ENCODE measurements at places on chromosomes 1 and 21.
A peak's percentile ranks its signal among the peaks of the same experiment; 100 is the strongest.

DNA sequence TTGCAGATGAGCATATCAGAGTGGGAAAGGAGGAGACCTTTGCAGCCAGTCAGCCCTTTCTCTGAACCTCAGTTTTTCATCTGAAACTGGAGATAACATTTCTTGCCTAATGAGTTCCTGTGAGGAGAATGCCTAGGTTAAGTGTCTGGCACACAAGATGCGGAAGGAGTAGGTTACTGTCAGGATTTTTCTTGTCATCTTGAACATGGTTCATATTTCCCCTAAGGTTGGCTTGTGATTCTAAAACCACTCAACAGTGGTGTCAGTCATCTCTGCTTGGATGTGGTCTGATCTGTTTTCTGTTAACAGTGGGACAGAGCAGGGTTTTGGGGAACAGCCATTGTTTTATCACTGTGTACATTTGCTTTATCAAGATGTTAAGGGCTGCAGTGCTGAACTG, 70.6 kb downstream of the TGFB2 start:
- no peak for DNase-seq

DNA sequence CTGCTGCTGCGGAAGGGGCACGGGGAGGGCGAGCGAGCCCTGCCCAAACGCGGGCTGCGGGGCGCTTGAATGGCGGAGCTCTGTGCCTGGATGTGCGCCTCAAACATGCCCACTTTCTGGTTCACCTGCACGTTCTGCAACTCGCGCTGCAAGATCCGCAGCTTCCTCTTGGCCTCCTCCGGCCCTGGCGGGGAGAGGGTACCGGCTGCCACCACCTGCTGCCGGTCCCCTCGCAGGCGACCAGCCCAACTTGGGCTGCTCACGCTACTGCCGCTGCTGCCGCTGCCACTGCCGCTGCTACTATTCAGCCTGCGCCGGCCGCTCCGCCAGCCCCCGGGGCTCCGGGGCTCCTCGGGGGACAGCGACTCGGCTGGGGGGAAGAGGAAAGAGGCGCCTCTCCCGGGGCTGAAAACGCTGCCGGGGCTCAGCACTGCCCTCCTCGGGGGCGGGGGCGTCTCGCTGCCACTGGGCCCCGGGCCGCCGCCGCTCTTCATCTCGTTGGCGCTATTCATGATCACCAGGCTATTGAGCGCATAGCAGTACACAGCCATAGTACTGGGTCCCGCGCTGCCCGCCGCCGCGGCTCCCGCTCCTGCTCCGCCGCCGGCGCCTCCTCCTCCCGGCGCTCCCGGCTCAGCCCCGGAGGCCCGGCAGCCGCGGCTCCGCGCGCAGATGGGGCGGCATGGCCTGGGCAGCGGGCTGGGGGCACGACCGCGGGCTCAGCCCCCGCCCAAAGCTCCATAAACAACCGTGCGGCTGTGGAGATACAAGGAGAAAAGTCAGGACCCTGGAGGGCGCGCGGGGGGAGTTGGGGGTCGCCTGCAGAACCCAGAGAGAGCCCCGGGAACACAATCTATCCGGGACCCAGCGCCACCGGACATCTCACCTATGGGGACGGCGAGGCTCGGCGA, 1.9 kb downstream of the ITPKB start:
- peak; percentile 66 for DNase-seq

- no peak for DNase-seq
These were observed 825 bp upstream of the DPH5 start for GRCh38 chr1:101026430-101026788.

GRCh38 chr1:55400508-55400907, 185.3 kb upstream of the USP24 start:
- no peak for DNase-seq

DNA sequence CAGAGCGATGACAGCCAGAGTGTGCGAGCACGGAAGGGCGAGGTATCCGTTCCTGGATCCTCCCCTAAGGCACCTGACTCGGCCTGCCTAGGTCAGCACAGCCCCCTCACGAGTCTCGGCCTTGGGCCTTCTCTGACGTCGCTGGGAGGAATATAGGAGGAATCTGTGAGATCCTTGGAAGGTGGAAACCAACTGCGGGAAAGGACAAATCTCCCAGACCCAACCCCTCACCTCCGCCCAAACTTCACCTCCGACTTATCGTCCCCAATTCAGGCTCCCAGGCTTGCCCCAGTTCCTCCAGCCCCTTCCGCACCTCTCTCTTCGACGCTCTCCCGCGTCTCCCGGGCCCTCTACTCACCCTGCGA, 494 bp downstream of the APH1A start:
- peak; percentile 46 for DNase-seq

DNA sequence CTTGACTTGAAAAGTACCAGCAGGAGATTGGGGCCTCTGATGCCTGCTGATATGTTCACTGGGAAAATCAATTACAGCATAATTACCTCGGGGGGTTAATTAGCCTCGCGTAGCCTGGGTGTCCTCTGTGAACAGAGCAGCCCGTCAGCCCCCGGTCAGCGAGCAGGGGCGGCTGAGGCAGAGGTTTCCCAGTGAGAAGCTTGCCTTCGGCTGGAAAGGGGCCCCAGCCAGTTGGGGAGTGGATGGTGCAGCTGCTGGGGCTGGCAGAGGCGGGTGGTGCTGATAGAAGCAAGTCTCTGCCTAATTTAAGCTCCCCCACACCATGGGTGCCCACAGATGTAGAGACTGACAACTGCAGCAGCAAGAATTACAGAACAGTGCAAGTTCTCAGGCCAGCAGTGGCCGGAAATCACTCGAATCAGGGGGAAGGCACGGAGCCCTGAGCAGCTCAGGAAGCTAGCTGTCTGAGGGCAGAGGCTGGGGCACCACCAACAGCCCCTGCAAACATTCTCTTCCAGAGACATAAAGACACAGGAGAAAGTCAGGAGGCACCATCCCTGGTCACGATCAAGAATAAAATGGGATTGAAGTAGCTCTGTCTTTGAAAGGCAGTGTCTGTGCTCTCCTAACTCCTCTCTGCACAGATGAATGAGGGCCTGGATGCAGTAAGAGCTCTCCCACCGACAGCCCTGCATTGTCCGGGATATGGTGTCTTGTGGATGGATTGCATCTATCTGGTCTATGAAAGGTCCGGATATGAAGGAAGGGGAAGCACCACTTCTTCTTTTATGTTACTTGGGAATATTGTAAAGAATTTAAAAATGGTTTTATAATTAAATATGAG, 166.5 kb upstream of the CD34 start:
- no peak for DNase-seq

GRCh38 chr1:156492013-156492590, 8.5 kb downstream of the MEF2D start:
- DNase-seq, result no peak

- no peak for DNase-seq
These were observed 49.2 kb downstream of the ALG14 start for GRCh38 chr1:95023399-95024043.

GRCh38 chr1:9630331-9631111, 21.0 kb upstream of the PIK3CD start:
- peak; percentile 5 for DNase-seq

DNA sequence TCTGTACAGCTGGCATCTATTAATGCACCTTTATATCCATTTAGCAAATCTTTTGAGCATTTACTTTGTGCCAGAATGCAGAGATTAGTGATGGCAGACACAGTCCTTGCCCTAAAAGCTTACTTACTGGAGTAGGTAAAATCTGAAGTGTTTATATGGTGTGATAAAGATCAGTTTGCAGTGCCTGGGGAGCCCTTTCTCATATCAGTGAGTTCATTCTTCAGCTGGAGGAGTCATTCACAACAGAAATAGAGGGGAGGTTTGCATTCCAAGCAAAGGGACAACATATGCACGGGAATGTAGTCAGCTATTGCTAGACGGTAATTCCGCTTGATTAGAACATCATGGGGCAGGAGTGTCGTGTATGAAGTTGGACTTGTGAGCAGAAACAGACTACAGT, 8.4 kb downstream of the SLC35F3 start:
- DNase-seq, result no peak

- no peak for DNase-seq
These were observed 16.0 kb downstream of the ELOA start for GRCh38 chr1:23759277-23759676.

GRCh38 chr21:19141511-19141910, 737.9 kb upstream of the TMPRSS15 start:
- no peak for DNase-seq

DNA sequence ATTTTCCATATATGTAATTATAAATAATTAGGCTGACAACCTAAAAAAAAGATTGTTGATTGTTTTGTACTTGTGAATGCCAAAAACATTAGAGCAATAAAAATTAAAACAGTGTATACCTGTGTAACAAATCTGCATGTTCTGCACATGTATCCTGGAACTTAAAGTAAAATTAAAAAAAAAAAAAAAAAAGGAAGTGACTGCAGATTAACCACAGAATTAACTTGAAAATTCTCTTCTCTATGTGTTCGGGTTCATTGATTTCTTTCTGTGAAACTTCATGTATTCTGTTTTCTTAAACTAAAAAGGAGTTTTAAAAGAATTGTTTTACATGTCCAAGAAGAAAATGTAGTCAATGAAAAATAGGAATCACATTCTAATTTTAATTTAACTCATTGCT, 95.7 kb downstream of the FASLG start:
- no peak for DNase-seq

DNA sequence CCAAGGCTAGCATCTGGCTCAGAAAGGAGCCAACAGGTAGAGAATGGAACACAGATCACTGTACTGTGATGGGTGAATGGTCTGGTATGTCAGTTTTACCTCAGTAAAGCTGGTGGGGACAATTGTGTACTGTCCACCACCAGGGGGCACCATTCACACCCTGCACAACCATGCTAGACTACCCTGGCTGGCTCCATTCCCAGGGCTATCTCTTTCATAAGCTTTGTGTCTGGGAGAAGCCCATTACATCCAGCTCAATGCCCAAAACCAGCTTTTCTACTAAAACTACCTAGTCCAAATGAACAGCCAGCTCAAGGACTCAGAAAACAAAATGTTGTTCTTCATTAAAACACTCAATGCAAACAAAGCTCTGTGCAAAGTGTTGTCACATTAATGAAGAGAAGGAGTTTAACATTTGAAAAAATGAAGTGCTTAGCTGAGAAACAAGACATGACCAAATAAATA, 62.0 kb upstream of the RASAL2 start:
- no peak for DNase-seq

GRCh38 chr1:245956225-245956624, 550.9 kb downstream of the SMYD3 start:
- DNase-seq, result peak; percentile 12

DNA sequence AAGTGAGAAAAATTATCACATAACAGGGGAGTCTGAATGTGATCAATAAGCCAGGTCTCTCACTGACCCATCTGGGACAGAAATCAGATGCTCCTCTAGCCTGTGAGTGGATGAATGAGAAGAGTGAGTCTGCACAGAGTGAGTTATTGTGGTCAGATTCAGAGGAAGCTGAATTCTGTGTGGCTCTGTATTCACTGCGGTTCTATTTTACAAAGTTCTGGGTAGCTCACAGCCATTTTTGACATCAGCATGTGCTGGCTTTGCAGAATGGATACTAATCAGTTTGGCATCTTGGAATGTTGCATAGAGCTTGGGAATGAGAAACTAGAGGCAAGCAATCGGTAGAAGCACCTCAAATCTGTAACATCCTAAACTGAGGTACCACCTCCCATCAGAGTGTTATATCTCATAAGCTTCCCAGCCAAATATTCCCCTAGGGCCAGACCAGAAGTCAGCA, 3.8 kb downstream of the COLGALT2 start:
- DNase-seq, result no peak

GRCh38 chr1:31064111-31064717, 1.3 kb downstream of the PUM1 start:
- no peak for DNase-seq

Data from activated naive CD4-positive, alpha-beta T cell treated with Interleukin-2 at 50 U/mL for 16 hours (primary cell).